Hepatocyte (in vitro differentiated cells): ENCODE measurements at places on chromosomes 6 and 20.
A peak's percentile ranks its signal among the peaks of the same experiment; 100 is the strongest.

- DNase-seq: peak; percentile 91
Observed at GRCh38 chr20:33554914-33555420, 65.1 kb downstream of the CBFA2T2 start.

- DNase-seq: peak; percentile 96
Observed at GRCh38 chr20:327186-328026, 2.1 kb downstream of the SOX12 start.

DNA sequence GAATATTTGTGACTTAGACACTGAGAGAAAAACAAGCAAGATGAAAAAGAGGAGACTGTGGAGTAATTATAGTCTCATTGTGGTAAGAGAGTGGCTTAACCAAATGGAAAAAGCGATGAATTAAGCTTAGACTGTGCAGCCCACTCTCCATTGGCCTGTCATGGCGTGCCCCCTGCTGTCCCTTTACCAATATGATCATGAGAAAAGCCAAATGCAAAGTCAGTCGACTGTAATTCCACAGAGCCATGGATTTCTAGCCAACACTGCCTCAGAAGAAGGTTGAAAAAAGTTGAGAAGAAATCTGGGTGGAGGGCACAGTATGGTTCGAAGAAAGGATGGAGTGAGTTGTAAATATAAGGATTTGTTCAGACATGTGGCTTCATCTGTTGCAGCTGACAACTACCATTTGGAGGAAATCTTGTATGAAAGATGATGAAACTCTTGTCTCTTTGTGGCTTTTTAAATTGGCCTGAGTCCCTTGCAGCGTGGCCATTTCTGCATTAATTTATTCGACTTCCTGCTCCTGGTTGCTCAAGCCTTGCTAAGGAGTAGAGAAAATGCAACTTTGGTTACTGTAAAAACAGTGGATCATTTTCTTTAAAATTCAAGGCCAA is 251.4 kb downstream of the DOK5 start:
- no peak for DNase-seq

- no peak for DNase-seq
Observed at GRCh38 chr6:87869064-87869905, 167.3 kb upstream of the AKIRIN2 start.

DNA sequence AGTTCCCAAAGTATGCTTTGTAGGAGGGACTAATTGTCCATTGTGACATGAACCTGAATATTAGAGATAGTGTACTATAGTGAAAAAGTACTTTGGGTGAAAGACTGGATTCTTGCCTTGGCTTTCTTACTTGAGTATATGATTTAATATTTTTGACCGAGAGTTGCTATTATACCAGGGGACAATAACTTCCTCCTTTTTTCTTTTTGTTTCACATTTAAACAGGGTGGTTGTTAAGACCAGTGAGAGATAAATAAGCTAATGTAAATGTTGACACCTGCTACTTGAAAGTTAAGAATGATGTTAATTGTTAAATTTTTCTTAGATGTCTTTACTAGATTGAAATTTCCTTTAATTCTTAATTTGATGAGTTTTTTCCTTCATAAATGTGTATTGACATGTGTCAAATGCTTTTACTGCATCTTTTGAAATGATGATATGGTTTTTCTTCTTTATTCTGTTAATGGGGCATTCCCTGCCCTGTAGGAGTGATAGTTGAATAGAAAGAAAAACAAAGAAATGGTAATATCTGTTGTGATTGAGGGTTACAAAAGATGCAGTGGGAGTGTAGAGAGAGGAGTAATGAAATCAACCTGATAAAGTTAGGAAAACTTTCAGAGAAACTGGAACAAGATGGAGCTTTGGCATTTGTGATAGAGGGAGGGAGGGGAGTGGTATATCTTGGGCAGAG is 48.4 kb downstream of the ZFAND3 start:
- no peak for DNase-seq

DNA sequence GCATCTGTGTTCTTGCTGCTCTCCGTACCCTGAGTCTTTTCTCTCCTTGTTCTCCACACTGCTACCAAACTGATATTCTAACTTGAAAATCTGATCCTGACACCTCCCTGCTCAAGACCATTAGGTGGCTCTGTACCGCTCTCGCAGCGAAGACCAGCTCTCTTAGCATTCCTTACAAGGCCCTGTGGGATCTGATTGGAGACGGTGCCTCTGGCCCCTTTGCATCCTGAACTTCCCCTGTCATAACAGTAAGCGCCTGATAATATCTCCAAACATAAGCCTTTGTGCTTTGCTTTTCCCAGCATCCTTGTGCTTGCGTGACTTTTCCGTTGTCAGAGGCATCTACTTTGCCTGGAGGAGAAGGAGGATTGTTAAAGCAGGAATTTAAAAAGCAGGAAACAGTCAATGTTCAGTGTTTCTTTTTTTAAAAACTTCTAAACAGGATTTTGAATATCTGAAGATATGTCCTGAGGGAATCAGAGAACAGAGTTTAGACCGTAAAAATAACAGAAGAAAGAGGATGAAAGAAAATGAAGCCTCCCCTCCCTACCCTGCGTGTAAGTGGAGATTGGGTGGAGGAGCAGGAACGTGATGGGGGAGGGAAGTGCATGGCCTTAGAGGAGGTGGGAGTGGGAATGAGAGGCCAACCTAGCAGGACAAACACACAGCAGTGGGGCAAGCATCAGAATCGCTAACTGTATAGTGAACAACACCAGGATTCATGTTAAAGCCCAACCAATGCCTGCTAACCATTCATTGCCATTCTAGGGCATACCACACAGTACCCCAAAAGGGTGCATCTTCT is 89.2 kb upstream of the STMND1 start:
- peak; percentile 60 for DNase-seq

GRCh38 chr6:138493413-138493812 is 5.9 kb downstream of the NHSL1 start:
- DNase-seq: peak; percentile 26

GRCh38 chr6:107083921-107084320 is 31.4 kb downstream of the BEND3 start:
- no peak for DNase-seq

DNA sequence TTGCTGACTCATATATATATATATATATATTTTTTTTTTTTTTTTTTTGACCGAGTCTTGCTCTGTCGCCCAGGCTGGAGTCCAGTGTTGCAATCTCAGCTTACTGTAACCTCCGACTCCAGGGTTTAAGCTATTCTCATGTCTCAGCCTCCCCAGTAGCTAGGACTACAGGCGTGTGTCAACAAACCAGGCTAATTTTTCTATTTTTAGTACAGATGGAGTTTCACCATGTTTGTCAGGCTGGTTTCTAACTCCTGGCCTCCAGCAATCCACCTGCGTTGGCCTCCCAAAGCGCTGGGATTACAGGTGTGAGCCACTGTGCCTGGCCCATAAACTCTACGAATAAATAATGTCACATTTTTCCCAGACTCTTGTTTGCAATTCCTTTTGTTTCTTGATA is 4.8 kb downstream of the LRP11 start:
- DNase-seq: peak; percentile 68

GRCh38 chr6:122400462-122401089 is 1.1 kb downstream of the HSF2 start:
- DNase-seq: no peak

- no peak for DNase-seq
Observed at GRCh38 chr20:24743641-24744040, 205.4 kb upstream of the CST7 start.

DNA sequence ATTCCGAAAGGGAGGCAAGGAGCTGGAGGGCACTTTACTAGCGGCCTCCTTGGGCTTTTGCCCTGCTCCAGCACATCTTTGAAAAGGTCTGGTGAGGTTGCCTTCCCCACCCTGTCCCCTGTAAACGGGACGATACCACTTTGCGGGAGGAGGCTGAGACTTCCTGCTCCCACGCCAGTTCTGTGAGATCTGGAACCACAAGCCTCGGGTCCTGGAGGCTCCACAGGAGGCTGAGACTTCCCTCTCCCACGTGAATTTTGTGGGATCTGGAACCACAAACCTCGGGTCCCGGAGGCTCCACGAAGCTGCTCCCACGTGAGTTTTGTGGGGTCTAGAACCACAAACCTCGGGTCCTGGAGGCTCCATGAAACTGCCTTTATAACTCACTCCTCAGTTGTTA is 209.3 kb downstream of the DLL1 start:
- DNase-seq: no peak
